ENCODE measurements at places on chromosomes 4 and X.

DNA sequence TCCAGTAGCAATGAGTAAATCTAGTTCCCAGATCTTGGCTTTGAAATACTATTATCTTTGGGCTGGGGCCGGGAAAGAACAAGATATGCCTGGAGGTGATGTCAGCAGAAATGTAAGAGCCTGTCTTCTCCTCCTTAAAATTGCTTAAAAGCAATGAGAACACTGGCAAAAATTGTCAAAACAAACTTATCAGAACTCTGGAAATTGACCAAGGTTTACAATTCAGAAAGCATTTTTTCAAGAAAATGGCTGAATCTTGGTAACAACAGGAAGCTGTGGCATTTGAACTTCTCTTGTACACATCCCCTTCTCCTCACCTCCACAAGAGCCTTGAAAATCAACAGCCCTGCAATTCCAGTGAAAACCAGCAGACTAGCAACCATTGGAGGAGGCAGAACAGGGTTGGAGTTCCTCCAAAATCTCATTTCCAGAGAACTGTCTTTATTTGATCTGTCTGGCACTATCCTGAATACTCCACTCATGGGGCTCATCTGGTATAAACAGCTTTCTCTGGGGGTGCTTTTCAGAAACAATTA lies 13.5 kb downstream of the TIMP1 start:
- no peak for DNase-seq

GRCh38 chr4:8607603-8608481 lies 15.3 kb downstream of the CPZ start:
- peak; percentile 28 for DNase-seq

GRCh38 chr4:5044341-5044740 lies 6.9 kb upstream of the STK32B start:
- DNase-seq = no peak

- no peak for DNase-seq
Measured at GRCh38 chr4:145580906-145581305, 38.3 kb upstream of the MMAA start.

DNA sequence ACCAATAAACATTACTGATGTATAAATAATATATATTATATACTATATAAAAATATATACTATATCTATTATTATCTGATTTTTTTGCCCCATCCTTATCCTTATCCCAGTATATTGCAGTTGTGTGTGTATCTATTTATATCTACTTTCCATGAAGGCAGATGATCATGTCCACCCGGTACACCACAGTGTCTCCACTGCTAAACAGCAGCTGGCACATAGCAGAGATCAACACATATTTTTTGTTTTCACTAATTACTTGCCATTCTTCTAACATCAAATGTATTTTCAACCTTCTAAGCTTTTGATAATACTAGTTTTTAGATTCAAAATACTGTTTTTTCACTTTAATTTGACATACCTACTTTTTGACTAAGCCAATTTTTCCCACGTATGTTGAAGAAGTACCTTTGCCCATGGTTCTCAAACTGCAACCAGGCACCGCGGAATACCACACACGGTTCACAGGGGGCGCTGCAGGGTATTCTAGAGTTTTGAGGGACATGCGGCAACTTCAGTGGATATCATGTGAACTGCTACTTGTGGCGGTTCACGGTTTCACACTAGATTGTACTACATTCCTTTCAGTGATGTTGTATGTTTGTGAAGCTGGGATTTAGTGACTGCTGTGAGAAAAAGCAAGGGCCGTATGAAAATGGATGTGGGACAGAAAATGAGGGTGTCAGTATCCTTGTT lies 182.5 kb upstream of the NPY2R start:
- no peak for DNase-seq

DNA sequence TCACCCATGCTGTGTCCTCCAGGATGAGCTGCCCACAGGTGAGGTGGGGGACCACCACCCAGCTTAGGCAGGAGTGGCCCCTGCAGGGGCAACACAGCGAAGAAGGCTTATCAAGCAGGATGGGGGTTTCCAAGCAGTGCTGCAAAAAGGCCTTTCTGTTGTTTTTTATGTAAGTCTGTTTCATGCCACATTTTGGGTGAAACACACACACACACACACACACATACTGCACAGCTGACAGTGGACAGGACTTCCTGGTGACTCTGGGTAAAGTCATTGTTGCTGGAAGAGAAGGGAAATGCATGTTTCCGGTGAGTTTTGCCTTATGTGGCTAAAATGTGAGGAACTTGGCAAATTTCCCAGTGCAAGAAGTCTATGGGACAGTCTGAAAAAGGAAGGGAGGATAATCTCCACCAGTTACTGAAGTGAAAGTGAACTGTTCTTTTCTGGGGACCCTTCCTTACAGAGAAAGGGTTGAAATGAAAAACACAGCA lies 119.2 kb downstream of the IRF2 start:
- DNase-seq = no peak

DNA sequence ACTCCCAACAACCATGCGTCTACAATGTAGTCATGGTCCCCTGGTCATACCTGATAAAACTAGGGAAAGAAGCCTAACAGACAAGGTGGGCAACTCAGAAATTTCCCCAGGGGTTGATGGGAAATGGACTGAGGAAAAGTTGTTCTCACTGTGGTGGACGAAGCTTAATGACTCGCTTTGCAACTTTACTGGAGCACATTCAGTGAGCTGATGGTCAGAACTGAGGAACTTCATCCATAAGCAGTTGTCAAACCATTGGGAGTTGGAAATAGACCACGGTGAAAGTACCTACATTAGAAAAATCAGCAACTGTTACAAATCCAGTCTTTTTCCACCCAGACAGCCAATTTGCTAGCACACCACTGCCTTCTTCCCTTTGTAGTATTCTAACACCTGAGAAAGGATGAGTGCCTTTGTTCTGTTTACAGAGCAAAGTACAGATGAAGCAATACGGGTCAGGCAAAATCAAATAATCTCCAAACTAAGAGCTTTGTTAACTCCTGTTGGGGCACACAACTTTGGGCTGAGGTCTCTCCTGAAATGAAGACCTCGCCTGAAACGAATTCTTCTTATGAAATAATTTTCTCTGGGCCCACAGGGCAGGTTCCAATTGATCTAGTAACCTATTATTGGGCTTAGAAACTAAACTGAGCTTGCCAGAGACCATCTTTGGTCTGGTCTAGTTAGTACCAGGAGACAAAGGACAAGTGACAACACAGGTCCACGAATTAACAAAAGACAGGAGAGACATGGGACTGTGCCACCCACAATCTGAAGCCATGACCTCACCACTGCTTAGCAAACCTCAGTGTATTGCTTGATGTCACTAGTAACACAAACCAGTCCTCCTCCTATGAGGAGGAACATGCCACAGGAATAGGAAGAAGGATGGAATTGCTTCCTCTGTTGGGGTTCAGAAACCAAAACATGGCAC lies 58.9 kb upstream of the NFKB1 start:
- no peak for DNase-seq

- DNase-seq = no peak
Measured at GRCh38 chr4:54586320-54586955, 71.3 kb upstream of the KIT start.

DNA sequence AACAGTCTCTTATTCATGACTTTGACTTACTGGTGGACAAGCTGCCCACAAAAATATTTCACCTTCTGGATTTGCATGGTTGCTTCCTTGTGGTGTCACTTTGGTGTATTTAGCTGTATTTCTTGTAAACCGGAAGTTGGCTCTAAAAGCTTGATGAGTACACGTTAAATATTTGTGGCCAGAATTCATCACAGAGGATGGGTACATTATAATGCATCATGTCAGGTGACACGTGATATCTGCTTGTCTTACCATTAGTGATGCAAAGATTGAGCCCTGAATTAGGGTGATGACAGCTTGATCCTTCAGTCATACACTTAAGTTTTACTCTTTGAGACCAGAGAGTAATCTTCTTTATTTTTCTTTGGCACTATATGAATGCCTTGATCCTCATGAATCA lies 188.3 kb upstream of the RPS6KA3 start:
- DNase-seq = no peak

GRCh38 chr4:122674371-122674770 lies 53.5 kb upstream of the IL21 start:
- no peak for DNase-seq
